ENCODE measurements at places on chromosomes 2 and 18.
A peak's percentile ranks its signal among the peaks of the same experiment; 100 is the strongest.

- DNase-seq = no peak
Measured at GRCh38 chr2:86028766-86029381, 76.8 kb downstream of the POLR1A start.

- DNase-seq = no peak
Measured at GRCh38 chr18:22558945-22559385, 141.2 kb upstream of the CTAGE1 start.

- no peak for DNase-seq
Measured at GRCh38 chr2:3000968-3001367, 376.6 kb downstream of the EIPR1 start.

DNA sequence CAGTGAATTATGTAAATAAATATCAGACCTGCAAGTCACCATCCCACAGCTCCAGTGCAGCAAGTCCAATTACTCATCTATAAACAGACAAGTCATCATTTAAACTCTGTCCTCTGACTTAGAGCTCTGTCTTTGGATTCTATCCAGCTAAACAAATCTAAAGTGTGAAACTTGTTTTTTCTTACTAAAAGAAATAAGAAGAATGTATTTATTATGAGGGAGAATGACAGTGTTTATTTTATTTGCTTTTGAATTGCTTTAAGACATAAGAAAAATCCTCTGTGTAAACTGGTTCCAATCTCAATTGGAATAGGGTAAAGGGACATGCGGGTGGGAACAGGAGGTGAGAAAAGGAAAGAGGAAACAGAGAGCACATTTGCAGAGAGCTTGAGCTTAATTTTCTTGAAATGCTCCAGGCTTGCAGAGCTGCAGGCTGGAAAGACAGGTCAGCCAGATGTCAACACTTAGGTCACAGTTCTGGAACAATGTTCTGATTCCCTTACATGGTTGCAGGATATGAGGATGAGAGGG lies 355.8 kb downstream of the MEIS1 start:
- no peak for DNase-seq

DNA sequence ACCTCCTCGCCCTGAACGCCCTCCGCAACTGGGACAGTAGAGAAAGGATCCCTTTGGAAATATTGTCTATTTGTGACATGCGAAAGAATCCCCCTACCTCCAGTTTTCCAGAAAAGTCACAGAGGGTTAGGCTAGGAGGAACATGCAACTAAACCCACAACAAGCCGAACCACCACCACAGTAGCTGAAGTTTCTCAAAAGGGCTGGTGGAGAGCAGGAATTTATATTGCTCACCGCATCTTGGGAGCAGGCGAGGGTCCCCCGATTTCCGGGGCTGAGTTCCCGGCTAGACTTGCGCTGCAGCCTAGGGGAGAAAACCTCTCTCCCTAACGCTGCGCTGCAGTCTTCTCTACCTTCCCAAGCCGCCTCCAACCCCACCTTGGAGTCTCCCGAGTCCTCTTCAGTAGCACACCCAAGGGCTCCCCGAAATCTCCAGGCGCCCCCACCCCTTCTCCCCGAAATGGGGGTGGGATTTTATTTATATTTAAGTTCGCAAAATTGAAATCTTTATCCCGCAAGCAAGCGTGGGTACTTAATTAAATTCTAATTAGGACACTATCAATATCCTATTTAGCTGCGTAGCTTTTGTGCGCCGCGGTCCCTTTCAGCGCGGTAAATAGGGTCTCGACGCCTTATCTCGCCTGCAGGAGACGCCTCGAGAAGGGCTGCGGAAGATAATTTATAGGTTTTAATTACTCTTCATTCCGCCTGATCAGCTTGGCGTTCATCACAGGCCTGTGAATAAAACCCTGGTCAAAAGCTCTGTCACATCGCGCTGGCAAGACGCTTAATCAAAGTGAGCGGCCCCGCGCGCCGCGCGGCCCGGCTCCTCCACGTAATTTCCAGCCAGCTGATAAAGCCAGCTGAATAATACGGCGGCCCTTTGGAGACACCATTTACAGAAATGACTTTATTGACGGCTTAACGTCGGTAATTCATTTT lies 2.0 kb upstream of the EN1 start:
- DNase-seq = no peak

DNA sequence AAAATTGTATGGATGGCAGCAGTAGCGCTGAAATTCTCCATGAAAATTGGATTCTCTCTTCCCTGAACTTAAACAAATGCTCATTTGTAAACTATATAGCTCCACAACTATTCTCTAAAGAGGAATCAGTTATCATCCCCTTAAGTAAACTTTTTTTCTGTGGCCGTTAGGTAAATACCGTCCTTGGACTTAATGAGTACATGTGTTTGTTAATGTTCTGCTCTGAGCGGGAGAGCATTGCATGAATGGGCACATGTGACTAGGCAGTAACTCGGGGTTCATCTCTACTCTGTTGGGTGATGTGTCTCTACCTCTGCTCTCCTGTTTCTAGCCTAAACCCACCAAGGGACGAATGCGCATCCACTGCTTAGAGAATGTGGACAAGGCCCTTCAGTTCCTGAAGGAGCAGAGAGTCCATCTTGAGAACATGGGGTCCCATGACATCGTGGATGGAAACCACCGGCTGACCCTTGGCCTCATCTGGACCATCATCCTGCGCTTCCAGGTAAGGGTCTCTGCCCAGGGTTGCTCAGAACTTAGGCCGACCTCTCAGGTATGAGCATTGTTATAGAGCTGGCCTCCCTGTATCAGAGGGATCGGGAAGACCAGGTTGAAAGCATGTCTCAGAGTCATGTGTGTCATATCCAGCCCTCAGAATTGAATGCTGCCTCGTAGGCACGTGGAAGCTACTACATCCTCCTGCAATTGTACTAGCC lies 111.5 kb upstream of the EML6 start:
- DNase-seq = no peak

DNA sequence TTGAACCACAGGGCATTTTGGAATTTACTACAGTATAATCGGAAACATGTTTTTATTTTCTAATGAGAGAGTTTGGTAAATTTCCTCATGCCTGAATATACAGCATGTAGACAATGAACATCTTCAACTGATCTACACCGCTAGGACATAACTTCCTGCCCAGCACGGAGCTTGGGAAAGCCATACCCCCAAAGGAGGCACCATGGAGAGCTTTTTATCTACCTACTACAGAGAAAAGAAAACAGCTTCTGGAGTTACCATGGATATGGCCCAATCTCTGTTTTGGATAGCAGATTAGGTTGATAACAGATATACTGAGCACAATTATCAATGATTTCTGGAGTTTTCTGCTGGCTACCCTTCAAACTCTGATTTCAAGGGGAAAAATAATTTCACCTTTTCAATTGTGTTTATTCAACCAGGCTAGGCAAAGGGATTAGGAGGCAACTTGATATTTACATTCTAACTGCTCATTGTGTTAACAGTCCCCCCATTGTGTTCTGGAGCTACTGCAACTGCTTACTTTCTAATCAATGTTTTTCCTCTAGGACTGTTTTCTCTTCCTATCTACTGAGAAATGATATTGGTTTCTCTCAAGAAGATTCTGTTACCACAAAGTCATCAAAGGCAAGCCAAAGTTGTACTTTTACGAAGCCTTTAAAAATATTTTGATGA lies 123.0 kb upstream of the ARHGAP28 start:
- no peak for DNase-seq

- DNase-seq = no peak
Measured at GRCh38 chr2:64548761-64549160, 24.6 kb downstream of the AFTPH start.

- no peak for DNase-seq
Measured at GRCh38 chr2:167607731-167608130, 639.7 kb downstream of the STK39 start.

DNA sequence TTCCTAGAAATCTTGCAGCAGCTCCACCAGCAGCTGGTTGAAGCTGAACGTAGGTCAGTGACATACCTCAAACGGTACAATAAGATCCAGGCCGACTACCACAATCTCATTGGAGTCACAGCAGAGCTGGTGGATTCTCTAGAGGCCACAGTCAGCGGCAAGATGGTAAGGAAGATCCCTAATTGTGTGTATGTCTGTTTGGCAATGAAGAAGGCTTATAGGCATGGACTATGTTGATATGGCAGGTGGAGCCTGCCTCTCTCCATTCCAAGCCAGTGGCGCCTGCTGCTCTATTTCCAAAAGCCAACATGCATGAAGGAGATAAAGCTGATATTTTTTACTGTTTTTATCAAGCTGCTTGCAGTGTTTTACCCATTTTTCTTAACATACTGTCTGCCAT lies 36.8 kb downstream of the ARMC9 start:
- DNase-seq = no peak

GRCh38 chr2:62112179-62112578 lies 83.7 kb upstream of the B3GNT2 start:
- DNase-seq = no peak

DNA sequence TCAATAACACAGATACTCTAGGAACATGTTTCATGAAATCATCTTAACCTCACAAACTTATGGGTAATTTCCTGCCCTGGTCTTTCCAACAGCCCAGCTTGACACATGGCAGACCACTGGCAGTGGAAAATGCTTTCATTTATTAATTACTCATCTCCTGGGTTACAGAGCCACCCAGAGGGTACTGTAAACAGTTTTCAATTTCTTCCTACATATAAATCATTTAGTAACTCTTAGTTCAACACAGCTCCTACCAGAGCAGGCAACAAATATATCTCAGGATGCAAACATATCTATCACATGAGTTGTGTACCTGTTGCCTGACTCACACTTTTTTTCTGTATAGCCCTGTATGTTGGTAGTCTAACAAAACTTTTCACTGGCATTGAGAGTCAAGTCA lies 99.2 kb upstream of the VRK2 start:
- DNase-seq = no peak

DNA sequence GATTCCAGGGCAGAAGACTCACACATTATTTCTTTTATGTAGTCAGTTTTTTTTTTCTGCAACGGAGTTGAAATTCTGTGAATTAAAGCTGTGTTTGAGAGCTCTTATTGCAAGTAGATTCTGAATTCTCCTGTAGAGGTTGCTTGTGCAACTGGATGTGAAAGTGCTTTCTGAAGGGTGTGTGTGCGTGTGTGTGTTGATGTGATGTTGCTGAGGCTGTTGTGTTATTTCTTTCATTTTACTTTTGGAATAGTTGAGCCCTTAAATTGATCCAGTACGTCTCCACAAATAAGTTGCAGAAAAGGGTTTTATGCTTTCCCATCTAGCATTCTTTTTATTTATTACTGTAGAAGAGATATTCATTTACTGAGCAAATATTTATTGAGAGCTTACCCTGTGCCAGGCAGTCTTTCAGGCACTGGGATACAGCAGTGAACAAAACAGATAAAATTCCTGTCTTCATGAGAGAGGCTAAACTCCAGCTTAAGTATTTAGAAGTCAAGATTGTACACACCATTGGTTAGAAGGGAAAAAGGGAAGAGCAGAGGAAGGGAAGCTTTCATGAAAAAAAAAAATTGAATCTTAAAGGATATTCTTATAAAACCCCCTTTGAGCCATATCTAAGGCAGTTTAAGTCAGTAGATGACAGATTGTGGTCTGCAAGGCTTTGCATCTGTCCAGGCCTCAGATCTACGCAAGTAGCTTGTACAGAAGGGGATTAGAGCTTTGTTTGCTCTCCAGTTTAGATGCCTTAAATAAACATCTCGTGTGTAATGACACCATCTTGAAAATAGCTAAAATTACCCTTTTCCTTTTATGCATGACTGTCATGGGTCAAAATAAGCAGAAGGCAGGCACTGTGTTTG lies 58.2 kb downstream of the MYO1B start:
- no peak for DNase-seq

GRCh38 chr2:219149667-219150066 lies 10.9 kb downstream of the NHEJ1 start:
- no peak for DNase-seq

- DNase-seq = no peak
Measured at GRCh38 chr2:6216234-6216633, 524.0 kb downstream of the SOX11 start.

DNA sequence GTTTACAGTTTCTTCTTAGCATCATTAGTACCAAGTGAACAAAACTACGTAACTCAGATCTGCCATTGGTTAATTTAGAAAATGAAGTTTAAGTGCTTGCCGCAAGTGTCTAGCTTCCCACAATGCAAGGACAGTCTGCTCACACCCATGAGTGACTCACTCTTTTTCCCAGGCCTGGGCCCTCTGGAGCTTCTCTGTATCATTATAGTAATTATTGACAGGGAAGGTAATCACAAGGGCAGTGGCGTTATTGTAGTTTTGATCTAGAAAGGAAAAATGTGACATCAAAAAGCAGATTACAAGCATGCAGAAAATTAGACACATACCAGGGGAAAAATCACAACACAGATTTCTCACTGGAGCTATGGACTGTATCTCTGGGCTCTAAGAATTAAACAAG lies 38.5 kb downstream of the NPC1 start:
- no peak for DNase-seq

- peak; percentile 32 for DNase-seq
Measured at GRCh38 chr2:221517696-221518151, 54.4 kb downstream of the EPHA4 start.

DNA sequence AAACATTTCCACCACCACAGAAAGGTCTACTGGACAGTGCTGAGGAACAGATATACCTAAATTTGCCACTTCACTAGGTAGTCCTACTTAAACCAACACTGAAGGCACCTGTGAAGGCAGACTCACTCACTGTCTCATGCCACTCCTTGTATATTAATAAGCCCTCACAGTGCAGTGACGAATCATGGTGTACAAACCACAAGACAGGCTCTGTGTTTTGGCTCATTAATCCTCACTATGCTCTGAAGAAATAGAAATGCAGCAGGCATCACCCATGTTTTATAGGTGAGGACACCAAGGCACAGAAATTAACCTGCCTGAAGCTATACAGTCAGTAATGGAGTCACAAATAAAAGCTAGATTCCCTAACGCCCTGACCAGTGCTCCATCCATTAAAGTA lies 44.3 kb downstream of the BARD1 start:
- DNase-seq = no peak

DNA sequence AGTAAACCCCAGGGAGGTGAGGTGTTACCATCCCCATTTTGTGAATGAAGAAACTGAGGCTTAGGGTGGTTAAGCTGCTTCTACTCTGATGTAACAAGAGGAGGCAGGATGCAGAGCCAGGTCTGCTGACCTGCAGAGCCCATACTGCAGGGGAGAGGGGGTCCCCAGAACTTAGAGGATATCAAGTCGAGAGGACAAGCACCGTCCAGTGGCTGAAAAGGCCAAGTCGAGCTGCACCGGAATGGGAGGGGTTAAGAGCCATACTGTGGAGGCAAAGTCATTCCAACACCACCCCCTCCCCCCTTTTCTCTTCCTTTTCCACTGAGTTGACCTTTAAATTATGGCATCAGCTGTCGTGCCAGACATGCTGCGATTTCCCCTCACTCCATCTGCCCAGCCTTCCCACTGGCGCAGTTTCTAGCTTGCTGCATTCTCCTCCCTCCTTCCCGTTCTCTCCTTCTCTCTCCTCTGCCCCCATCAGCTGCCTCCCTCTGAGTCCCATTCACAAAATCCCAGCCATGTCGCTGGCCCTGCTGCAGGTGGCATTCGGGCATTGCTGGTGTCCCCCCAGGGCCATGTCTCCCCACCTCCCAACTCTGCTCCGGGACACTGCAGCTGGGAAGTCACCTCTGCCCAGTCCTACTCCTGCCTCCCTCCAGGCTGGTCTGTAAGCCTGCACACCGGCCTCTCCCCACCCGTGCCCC lies 346.9 kb downstream of the DYSF start:
- no peak for DNase-seq

GRCh38 chr2:178295115-178295514 lies 100.8 kb downstream of the OSBPL6 start:
- no peak for DNase-seq

GRCh38 chr18:48408111-48408726 lies 964 bp downstream of the ZBTB7C start:
- no peak for DNase-seq

- DNase-seq = peak; percentile 34
Measured at GRCh38 chr2:206085742-206086445, at the start of gene INO80D. INO80D (minus strand) TSS chr2:206086174; CDS start chr2:206063016, 23,158 bp downstream.

- DNase-seq = no peak
Measured at GRCh38 chr2:138453815-138454214, 47.8 kb upstream of the SPOPL start.

All from stimulated activated CD8-positive, alpha-beta memory T cell treated with anti-CD3 and anti-CD28 coated beads, Interleukin-15, amount 100 ng/mL, for 24 hours (primary cell).